Activated CD4-positive, alpha-beta T cell treated with anti-CD3 and anti-CD28 coated beads, Interleukin-2, amount 50 U/mL, for 16 hours (primary cell): ENCODE measurements at places on chromosomes 4 and X.

- DNase-seq, result no peak
Measured at GRCh38 chr4:103018391-103019307, 856 bp downstream of the SLC9B1 start.

DNA sequence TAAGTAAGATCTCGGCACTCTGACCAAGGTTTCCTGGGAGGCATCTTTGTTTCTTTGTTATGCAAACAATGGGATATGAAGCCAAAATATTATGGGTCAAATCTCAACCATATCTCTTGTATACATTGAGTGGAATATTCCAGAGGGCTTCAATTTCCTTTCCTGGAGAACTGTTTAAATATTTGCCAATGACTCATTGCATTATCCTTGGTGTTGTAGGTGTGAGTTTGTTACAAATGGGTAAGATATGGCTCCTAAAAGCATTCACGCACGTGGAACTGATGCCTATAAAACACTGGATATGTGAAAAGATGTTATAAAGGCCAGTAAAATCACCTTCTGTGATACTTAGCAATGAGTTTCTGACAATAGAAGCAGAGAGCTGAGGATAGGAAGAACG is 150.5 kb upstream of the WDR1 start:
- DNase-seq, result no peak

DNA sequence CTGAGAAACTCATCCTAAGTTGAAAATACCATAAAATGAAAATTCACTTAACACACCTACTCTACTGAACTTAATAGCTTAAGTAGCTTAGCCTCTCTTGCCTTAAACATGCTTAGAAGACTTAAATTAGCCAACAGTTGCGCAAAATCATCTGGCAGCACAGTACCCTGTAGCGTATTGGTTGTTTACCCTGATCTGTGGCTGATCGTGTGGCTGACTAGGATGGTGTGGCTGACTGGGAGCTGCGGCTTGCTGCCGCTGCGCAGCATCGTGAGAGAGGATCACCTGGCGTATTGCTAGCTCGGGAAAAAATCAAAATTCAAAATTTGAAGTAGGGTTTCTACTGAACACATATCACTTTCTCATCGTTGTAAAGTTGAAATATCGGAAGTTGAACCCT is 6.3 kb downstream of the RUFY3 start:
- no peak for DNase-seq

DNA sequence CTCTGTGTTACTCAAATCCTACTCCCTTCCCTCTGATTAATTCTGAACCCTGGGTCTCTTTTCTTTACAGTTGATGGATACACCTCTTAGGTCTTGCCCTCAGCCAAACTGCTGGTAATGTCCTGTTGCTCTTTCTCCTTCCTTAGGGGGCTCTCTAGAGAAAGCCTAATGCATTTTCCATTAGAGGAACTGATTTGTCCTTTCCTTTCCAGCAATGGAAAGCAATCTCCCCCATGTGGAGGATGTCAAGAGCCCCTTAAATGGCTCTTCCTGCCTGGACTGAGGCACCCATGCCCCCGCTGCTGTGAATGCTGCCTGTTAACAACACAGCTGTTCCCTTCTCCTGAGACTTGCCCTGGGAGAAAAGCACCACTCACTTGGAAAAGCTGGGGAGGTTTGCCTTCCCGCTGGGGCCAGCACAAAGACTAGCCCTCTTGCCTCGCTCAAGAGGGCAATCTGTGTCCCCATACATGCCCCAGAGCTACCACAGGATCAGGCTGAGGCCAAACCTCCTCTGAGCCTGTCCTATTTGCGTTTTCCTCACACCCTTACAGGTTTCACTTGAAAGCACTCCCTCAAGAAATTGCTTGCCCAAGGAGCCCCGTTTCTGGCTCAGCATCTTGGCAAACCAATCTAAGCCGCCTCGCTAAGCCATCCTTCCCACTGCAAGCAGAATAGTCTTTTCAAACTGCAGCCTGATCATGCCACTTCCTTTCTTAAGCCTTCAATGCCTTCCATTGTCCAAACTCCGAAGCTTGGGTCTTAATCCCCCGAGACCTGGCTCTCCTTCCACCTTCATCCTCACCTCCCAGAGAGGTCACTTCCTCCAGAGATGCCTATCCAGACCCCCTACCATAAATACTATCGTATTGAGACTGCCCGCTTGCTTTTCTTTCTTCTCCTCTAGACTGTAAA is 23.2 kb upstream of the SMIM20 start:
- no peak for DNase-seq

GRCh38 chr4:61214680-61215079 is 14.6 kb downstream of the ADGRL3 start:
- no peak for DNase-seq
